Epithelial cell of proximal tubule (primary cell): ENCODE measurements at places on chromosomes 5 and 9. TPM values are rescaled to one million over a fixed set of nuclear protein-coding genes. Genes with fewer than 3 reads are reported as not detected.

DNA sequence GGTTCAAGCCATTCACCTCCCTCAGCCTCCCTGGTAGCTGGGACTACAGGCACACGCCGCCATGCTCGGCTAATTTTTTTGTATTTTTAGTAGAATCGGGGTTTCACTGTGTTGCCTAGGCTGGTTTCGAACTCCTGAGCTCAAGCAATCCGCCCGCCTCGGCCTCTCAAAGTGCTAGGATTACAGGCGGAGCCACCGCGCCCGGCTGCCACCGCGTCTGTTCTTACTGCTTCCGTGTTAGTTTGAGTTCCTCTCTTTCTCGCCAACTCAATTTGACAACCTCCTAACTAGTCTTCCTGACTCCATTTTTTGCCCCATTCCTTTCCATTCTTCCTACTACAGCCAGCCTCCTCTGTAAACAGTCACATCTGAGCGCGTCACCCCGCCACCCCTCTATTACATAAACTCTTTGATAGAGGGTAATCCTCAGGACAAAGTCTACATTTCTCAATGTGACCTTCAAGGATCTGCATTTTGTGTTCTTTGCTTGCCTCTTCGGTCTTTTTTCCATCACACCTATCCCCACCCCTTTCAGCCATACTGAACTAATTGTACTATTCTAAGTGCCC lies 88.6 kb upstream of the IL6ST start:
- DNase-seq, result no peak

- no peak for DNase-seq
Measured at GRCh38 chr9:6134661-6135180, 80.9 kb upstream of the IL33 start.

DNA sequence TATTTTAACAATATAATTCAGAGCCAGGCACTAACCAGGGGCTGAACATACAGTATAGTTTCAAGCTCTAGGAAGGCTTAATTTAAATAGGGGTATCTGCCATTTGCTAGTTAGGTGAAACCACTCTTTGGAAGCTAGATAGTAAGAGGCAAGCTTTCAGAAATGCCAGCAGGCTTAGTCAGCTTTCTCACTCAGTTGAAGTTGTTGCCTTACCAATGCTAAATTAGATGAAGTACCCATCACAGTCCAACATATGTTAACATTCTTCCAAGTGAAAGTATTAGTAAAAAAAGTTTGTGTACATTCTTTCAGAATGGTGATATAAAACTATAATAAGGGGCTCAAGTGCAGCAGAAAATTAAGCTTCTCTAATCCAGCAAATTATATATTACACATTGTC lies 215.0 kb downstream of the CNTLN start:
- DNase-seq, result no peak

DNA sequence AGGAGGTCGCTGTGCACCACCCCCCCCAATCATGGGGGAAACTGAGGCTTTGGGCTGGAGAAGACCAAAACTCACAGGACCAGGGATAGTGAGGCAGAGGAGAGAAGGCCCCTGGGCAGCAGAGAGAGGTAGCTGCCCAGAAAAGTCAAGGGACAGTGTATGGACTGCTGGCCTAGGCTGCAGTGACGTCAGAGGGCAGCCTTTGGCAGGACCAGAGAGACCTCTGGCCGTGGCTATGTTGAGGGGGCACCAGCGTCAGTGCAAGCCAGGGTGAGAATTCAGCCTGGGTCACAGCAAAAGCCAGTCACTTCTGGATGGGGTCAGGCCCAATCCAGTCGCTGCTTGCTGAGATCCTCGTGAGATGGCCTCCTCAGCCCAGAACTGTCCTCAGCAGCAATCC lies 26.5 kb downstream of the FLT4 start:
- DNase-seq, result no peak

PLCXD3 gene
- total RNA-seq, result 0.07 and 0.46 TPM in 2 replicates

SPATA31E1 gene
- total RNA-seq, result not detected in 2 replicates

NXNL2 gene
- 3.1 and 6.9 TPM in 2 replicates for total RNA-seq

SPINK4 gene
- total RNA-seq, result not detected in 2 replicates

FABP6 gene
- not detected in 2 replicates for total RNA-seq
